GM12865 (cell line): ENCODE measurements at places on chromosomes 5 and 9.
A peak's percentile ranks its signal among the peaks of the same experiment; 100 is the strongest.

DNA sequence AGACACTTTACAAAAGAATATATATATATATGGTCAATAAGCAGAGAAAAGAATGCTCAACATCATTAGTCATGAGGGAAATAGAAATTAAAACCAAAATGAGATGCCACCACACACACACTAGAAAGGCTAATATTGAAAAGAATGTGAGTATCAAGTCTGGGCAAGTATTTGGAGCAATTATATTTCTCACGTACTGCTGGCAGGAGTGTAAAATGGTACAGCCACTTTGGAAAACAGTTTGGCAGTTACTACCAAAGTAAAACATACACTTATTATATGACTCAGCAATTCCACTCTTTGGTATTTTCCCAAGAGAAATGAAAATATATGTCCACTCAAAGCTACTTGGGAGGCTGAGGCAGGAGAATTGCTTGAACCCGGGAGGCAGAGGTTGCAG, 29.8 kb downstream of the NEUROG1 start:
- no peak for DNase-seq

DNA sequence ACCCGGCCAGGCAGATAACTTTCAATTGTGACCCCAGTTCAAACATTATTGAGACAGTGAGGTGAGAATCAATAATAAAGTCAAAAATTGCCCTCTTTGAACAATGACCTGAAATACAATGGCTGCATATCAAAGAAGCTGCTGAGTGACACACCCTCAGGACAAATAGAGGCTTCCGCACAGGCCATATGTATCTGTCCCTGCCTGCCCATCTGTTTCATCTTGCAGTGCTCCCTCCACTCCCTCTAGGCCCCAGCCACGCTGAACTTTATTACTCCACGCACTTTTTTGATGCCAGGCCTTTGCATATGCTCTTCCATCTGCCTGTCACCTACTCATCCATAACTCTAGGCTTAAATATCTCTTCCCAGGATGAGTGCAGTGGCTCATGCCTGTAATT, 15.9 kb upstream of the PFDN1 start:
- DNase-seq = no peak

- DNase-seq = no peak
Observed at GRCh38 chr5:62386824-62387223, 16.9 kb downstream of the DIMT1 start.

- DNase-seq = peak; percentile 10
Observed at GRCh38 chr9:33197279-33198152, 30.4 kb upstream of the B4GALT1 start.

GRCh38 chr5:172699423-172699822, 58.4 kb downstream of the NEURL1B start:
- no peak for DNase-seq

DNA sequence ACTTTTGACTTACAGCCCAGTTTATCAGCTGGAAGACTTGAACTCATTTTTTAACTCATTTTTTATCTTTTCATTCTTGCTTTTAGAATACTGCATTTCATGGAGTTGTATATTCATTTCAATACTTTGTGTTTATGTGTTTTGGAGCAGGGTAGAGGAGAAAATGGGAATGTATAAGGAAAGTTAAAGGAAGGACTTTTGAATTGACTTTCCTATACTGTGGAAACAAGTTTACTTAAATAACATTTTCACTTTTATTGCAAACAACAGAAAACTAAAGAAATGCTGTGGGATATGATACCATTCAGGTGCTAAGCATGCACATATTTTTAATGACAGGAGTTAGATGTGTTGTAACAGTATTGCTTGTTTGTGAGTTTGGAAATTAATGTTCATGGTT, 11.7 kb downstream of the NIPBL start:
- no peak for DNase-seq

GRCh38 chr5:176955895-176956294, 50.7 kb downstream of the UIMC1 start:
- no peak for DNase-seq

DNA sequence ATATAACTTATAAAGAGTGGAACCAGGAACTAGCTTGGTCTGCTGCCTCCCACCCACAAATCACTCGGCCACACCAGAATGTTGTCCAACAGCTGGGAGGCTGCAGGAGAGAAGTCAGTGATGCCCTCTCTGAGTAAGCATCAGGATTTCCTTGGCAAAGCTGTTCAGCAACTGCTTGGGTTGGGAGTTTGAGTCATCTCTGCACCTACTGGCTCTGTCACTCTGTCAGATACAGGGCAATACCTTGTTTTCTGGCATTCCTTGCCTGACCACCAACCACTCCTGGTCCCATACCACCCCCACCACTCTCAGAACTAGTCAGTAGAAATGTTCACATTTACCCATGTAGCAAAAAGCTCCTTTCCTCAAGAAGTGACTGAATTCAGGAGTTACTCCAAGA, 36.8 kb upstream of the GCNT4 start:
- peak; percentile 38 for DNase-seq

- no peak for DNase-seq
Observed at GRCh38 chr5:180463916-180464602, 30.1 kb upstream of the CNOT6 start.

GRCh38 chr5:61363401-61364114, 31.5 kb downstream of the ZSWIM6 start:
- DNase-seq = no peak

DNA sequence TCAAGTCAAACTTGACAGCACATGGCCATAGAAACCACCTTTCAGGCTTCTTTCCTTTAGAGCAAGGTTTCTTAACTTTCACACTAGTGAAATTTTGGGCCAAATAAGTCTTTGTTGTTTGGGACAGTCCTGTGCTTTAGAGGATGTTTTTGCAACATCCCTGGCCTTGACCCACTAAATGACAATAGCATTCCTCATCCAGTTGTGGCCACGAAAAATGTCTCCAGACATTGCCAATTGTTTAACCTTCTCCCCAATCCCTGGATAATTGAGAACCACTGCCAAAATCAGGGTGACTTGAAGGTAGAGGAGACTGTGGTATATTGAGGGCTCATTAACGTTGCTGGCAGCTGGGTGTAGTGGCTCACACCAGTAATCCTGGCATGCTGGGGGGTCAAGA, 72.0 kb downstream of the ALDH1A1 start:
- no peak for DNase-seq

DNA sequence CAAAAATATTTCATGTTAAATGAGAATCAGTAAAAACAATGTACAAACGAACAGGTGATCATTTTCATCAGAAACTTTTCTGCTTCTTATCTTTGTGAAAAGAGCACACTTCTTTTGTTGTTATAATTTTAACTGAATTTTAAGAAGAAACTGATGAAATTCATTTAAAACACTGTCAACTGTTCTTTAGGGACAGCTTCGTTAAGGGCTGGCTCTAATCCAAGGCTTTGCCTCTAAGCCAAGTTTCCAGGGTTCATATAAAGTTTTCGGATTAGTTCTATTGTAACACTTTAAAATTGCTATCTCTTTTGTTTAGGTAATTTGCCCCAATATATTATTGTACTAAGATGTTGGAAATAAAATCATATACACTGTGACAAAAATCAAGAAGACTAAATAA, 559.2 kb downstream of the TUSC1 start:
- no peak for DNase-seq

GRCh38 chr5:55344392-55344992, 36.7 kb downstream of the MTREX start:
- peak; percentile 72 for DNase-seq

DNA sequence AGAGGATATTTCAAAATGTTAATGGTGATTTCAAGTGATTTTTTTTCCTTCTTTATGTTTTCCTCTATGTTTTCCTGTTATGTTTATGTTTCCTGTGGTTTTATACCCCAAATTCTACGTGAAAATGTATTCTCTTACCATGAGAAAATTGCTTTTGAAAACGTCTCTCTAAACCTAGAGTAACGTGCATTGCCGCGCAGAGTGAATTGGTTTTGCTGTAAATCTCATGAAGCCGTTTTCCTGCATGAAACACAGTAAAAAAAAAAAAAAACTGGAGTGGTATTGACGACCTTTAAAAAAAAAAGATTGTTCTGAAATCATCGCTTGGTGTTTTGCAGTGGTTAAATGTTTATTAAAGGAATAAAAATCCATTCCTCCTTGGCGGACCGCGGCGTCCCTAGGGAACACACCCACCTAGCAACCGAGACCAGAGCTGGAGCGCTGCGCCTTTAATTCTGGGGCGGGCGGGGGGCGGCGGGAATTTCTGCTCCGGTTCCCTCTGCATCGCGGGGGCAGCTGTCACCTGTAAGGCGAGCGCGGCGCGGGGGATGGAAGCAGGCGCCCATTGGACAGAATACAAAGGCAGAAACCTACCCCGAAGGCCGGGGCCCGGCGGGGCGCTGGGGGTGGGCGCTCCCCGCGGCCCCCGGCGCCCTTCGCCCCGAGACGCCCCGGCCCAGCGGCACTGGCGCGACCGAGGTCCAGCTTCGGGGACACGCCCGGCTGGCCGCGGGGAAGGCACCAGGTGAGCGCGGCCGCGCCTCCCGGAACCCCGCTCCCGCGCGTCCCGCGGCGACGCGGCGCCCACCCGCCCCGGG, at the start of gene SOWAHA:
TSS of gene SOWAHA (plus strand) at position 522 of the 818 bp plus-strand sequence. CDS start 320 bp downstream, outside the sequence.
- no peak for DNase-seq

- no peak for DNase-seq
Observed at GRCh38 chr5:150627731-150628545, 12.5 kb upstream of the SYNPO start.
